ENCODE measurements at places on chromosomes 1 and 21.

DNA sequence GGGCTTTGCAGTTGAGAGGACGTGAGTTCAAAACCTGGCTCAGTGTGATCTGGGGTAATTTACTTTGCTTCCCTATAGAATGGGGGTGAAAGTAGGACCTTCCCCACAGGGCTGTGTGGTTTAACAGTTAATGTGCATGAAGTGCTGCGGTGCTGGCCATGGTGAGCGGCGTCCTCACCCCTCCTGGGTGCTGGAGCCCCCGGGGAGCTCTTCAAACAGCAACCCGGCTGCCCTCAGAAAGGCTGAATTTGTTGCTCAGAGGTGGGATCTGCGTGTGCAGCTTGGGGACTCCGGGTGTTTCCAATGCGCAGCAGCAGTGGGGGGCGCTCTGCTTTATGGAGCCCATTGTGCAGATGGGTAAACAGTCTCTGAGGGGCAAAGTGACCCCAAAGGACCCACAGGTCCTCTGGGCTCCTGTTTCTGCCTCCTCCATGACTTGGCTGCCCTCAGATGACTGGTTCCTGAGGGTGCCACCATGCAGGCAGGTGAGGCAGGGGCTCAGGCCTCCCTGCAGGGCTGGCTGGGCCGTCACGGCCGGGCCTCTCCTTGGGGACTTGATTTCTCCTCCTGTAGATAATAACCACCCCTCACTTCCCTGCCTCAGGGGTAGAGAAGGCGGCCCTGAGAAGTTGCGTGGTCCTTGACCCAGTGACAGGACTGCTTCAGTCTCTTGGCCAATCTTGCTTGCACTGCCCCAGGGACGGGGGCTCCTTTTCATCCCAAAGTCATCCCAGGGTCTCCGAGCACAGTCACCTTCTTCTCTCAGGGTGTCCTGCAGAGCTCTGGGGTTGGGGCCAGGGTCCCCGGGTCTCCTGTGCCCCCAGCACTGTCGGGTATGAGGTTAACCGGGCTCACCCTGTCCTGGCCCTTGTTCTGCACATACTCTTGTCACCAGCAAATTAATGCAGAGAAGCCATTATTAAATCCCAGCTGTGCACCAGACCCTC lies 40.3 kb downstream of the DMRTB1 start:
- DNase-seq, result no peak

GRCh38 chr1:2637442-2638145 lies 4.8 kb upstream of the MMEL1 start:
- DNase-seq, result no peak

DNA sequence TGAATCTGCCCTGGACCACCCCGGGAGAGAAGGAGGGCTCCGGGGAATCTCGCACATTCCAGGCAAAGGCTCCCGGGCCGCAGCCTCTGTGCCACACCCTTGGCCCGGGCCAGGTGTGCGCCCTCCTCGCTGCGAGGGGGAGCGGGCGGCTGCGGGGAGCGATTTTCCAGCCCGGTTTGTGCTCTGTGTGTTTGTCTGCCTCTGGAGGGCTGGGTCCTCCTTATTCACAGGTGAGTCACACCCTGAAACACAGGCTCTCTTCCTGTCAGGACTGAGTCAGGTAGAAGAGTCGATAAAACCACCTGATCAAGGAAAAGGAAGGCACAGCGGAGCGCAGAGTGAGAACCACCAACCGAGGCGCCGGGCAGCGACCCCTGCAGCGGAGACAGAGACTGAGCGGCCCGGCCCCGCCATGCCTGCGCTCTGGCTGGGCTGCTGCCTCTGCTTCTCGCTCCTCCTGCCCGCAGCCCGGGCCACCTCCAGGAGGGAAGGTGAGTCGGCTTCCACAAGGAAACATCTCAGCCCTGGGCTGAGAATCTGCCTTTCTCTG lies at the start of gene LAMC2:
TSS of gene LAMC2 (plus strand) at position 324 of the 550 bp plus-strand sequence. CDS start at position 413, 89 bp downstream.
- DNase-seq, result peak; percentile 80

DNA sequence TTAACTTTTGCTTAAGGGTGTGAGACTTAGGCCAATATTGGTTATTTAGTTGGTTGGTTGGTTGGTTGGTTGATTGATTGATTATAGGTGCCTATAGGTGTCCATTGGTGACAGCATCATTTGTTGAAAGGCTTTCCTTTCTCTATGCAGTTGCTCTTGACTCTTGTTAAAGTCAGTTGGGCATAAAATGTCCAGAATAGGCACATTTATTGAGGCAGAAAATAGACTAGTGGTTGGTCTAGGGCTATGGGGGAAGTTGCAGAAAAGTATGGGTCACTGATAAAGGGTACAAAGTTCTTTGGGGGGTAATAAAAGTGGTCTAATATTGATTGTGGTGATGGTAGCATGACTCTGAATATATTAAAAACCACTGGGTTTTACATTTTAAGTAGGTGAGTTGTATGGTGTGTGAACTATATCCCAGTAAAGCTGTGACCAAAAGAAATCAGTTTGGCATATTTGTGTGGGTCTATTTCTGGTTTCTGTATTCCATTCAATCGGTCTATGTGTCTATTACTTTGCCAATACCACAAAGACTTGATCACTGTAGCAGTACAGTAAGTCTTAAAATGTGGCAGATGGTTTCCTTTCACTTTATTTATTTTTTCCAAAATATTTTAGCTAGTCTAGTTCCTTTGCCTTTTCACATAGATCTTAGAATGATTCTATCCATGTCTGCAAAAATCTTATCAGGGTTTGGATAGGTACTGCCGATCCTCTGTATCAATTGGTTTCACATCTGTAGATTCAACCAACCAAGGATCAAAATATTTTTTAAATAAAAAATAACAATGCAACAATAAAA lies 63.0 kb downstream of the ATP1A1 start:
- DNase-seq, result no peak

- peak; percentile 36 for DNase-seq
These were observed 53.2 kb upstream of the TMEM51 start for GRCh38 chr1:15100121-15100879.

DNA sequence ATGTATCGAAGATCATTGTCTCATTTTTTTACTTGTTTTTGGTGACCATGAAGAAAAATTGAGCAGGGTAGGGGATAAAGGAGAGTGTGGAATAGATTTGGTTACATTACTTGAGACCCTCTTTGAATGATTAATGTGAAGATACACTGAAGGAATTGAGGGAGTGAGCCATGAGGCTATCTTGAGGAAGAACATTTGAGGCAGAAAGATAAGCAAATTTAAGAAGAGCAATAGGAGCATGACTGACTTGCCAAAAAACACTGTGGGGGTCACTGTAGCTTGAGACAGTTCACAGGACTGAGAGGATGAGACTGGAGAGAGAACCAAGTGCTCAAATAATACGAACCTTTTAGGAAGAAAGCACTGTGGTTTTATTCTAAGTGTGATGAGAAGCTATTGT lies 43.1 kb upstream of the PTPRC start:
- DNase-seq, result no peak

DNA sequence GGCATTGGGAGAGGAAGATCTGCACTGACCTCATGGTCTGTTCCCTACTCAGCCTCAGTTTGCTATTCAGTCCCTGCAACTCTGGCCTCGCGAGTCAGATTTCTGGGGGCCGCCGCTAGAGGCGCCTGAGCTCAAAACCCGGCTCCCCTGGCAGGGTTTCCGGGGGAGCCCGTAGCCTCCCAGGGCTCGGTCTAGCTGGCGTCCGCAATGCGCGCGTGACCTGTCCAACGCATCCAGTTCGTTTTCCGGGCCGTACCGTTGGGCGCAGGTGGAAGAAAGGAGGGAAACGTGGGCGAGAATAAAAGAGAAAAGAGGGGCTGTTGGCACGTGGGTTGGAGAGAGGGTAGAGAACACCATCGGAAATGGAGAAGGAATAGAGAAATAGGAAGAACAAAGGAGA lies at the start of gene ADAM30:
TSS of gene ADAM30 (minus strand) at position 213 of the 400 bp plus-strand sequence. CDS start at position 34, 179 bp downstream.
- peak; percentile 61 for DNase-seq

- no peak for DNase-seq
These were observed 132.2 kb downstream of the CASZ1 start for GRCh38 chr1:10664251-10664650.

DNA sequence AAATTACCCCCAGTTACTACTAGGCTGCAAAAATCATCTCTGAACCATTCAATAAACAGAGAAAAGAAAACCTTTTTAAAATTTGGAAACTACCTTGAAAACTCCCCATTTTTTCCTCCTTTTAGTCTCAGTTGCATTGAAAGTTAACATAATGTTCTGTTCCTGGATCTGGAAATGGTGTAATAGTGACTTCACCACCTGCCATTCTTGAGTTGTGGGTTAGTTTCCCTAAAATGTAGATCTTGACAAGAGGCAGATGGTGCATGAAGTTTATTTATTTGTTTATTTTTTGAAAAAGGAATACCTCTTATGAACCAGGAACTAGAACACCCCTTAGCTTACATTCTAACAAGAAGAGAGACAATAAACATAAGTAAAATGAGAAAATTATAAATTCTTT lies 72.8 kb downstream of the ATF6 start:
- DNase-seq, result no peak

DNA sequence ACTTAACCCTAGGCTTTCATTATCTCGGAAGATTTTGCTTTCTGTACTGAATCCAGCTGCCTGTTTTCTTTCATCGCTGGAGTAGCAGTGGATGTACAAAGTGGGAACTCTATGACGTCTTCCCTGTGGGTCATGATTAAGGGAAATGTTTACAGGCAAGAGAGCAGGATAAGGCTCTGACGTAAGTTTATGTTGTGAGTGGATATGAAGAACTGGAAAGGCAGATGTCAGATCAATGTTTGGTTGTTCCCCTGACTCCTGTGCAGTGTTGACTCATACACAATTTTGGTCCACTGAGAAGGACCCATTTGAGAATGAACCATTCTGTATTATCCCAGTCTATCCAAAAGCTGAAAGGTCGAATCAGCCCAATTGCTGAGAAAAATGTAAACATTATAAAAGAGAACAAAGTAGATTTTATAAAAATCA lies 292.4 kb downstream of the GRIK1 start:
- DNase-seq, result no peak

DNA sequence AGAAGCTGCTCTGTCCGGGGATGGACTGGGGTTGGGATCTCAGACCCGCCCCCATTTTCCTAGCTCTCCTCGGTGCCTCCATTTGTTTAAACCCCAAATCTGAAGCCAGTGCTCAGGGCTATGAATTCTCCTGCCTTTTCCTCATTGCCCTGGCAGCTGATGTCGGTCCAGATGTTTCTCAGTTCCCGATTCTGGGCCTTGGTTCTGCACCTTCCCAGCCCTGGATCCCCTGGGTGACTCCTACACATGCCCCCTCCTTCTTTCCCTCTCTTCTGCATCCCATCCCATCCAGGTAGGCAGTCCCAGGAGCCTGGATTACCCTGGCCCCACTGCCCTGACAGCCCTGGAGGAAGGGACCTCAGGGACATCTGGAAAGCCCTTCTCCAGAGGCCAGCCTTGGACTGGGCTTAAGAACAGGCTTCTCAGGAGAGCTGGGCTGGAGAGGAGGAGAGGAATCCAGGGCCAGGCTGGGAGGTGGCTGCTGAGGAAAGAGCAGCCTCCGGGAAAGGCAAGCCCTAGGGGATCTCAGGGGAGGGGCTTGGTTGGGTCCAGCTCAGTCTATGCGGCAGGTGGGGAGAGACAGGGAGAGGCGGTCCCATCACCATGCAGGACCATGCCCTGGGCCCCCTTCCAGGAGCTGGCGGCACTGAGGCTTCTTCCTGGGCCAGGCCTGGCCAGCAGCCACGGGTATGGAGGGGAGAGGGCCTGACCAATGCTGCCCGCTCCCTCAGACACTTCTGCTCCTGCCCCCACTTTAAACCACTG lies 6.8 kb upstream of the EPS8L3 start:
- DNase-seq, result peak; percentile 13

- DNase-seq, result no peak
These were observed 277.6 kb downstream of the PLPP3 start for GRCh38 chr1:56301791-56302190.

DNA sequence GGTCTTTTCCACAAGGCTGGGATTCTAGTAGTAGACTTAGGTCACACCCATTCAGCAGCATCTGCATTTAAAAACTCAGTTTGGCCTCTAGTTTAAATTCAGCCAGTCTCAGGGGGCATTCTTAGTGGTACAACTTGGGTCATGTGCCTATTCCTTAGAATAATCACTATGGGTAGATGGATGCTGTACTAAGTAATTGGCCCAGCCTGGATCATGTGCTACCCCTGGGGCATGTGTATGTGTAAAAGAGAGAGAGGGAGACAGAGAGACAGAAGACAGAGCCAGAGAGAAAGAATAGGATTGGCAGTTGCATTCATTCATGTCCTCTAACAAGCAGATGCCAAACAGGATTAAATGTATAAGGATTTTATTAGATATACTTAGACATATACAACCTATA lies 13.6 kb upstream of the SYT14 start:
- no peak for DNase-seq

DNA sequence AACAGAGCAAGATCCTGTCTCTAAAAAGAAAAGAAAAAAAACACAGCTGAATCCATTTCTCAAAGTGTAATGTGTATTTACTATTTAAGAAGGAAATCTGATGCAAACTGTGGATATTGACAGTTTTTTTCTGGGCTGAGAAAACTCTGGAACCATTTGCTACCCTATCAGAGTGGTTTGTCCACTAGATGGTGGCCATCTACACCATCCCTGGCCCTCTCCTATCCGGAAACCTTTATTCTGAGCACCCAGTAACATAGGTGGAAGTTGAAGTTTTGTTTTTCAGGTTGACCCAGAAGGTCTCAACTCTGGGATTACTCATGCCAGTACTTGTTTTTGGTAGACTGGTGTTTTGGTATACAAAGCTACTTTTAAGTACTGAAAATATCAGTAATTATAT lies 20.2 kb downstream of the ECHDC2 start:
- no peak for DNase-seq

DNA sequence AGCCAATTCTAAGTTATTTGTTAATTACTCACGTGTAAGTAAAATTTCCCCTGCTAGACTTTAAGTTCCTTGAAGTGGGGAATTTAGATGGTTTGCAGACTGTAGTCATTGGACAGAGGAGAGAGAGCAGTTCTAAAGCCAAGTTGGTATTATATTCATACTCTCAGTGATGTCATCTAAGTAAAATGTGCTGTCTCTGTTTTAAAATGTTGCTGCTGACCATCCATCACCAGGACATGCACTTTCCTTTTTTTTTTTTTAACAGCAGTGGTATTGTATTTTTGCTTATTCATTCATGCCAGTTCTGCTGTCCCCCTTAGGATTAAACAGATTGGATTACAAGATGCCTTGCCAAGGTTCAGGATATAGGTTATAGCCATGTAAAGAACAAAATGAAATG lies 2.3 kb downstream of the TTLL7 start:
- DNase-seq, result no peak

GRCh38 chr1:87236585-87236984 lies 92.1 kb upstream of the LMO4 start:
- no peak for DNase-seq

- no peak for DNase-seq
These were observed 62.6 kb downstream of the SUSD4 start for GRCh38 chr1:223301371-223301770.

- DNase-seq, result no peak
These were observed 27.0 kb downstream of the PKNOX1 start for GRCh38 chr21:43001316-43001715.

GRCh38 chr1:21820597-21821232 lies 8.7 kb downstream of the LDLRAD2 start:
- DNase-seq, result no peak

- DNase-seq, result no peak
These were observed 17.4 kb downstream of the WDR4 start for GRCh38 chr21:42861848-42862400.

GRCh38 chr1:23806280-23806679 lies 5.7 kb upstream of the GALE start:
- no peak for DNase-seq

Measured in upper lobe of left lung (tissue), 6 donors.